Activated CD8-positive, alpha-beta memory T cell treated with anti-CD3 and anti-CD28 coated beads for 48 hours (primary cell): ENCODE measurements at places on chromosomes 2 and 18.

- DNase-seq = no peak
Observed at GRCh38 chr18:1708006-1708405, 803.3 kb downstream of the ADCYAP1 start.

- no peak for DNase-seq
Observed at GRCh38 chr2:101364878-101365277, 22.4 kb downstream of the CREG2 start.

DNA sequence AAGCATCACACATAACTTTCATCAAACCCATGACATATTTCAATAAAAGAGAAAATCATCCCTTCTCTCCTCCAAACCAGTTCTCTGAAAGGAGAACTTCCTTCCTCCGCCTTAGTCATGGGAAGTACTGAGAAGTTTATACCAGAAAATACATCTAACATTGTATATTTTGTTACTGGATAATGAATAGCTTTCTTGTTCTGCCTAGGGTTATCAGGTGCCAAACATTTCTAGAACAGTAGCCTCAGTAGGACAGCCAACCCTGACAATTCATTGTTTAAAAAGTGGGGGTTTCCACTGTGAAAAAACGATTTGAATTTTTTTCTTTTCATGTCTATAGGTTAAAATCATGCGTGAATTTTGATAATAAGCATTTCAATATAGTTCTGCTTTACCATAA lies 16.0 kb upstream of the DAW1 start:
- no peak for DNase-seq

DNA sequence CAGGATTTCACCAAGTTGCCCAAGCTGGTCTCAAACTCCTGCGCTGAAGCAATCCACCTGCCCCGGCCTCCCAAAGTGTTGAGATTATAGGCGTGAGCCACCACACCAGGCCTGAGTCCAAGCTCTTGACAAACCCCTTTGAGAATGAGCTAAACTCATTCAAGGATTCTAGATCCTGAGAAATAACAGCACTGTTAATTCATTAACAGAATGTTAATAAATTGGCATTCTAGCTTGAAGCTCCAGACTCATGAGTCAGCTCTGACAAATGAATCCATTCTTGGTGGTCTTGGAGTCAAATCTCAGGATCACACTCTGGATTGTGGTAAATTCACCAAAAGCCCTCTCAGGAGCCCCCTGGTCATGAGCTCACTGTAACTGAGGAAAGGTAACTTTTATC lies 1.8 kb downstream of the NARS1 start:
- DNase-seq = no peak

- no peak for DNase-seq
Observed at GRCh38 chr2:44706681-44707553, 234.6 kb upstream of the SIX3 start.

- no peak for DNase-seq
Observed at GRCh38 chr2:104043864-104044263, 810.1 kb upstream of the POU3F3 start.

GRCh38 chr2:218569038-218569431 lies 396 bp downstream of the CNOT9 start:
- DNase-seq = peak; percentile 41

DNA sequence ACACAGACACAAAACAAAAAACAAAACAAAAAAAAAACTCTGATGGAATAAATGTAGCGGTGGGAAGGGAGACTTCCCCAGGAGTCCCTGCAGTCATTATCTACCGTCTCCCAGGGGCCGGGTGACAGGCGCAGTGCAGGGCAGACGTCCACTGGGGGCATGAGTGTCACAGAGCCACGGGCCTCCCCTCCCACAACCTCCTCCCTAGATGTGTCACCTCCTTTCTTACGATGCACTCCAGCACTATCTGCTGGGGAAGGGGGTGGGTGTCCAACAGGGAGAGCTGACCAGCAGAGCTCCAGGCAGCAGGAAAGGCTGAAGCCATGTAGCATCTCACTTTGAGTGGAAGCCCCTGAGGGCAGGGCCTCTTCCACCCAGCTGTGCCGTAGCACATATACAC lies 84.5 kb downstream of the LONRF2 start:
- DNase-seq = no peak

DNA sequence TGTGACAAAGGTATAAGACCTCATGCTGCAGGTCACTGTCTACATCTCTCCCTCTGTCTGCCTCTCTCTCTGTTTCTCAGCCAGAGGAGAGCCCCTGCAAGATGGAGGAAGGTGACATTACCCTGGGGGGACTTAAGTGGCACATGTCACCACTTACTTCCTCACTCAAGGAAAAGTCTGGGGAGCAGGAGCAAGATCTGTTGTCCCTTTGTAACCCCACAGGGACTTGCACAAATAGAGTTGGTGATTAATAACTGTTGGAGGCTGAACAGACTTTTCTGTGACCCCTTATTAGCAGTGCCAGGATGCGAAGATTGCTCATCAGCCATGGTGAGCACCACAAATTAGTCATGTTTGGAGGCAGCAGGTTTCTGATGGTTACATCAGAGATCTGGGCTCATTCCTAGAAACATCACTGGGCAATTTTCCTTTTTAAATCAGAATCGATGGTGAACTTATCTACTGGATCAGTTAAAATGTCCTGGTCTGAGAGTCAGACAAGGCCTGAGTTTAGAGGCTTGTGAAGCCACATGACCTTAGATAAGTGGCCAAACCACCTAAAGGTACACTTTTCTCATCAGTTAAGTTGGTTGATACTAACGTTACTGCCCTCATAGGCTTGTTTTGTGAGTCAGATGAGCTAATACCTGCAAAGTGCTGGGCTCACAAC lies 81.2 kb upstream of the LTBP1 start:
- DNase-seq = no peak

DNA sequence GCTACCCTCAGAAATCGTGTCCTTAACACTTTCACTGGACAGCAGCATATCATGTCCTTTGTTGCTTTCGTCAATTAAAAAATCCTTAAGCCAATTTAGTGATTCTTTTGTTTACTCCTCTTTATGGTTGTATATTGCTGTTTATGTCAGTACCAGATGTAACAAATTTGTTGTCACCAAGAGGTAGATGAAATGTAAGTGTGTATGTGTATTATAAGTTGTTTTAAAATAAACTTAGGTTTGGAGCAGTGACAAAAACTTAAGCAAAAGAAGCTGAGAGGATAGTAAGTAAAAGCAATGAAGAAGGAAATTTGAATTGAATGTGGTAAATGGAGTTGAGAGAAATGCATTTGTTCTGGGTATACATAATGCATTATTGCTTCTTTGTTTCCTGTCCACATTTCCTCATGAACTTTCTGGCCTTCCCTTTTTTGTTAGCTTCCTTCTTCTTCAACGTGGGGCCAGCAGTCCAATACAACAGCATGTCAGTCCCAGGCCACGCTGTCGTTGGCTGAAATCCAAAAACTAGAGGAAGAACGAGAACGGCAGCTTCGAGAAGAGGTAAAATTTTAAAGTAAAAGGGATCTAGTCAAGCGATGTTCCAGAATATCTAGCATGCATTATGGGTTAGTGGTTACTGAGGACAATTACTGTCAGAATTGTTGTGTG lies 30.5 kb upstream of the SNORC start:
- no peak for DNase-seq

DNA sequence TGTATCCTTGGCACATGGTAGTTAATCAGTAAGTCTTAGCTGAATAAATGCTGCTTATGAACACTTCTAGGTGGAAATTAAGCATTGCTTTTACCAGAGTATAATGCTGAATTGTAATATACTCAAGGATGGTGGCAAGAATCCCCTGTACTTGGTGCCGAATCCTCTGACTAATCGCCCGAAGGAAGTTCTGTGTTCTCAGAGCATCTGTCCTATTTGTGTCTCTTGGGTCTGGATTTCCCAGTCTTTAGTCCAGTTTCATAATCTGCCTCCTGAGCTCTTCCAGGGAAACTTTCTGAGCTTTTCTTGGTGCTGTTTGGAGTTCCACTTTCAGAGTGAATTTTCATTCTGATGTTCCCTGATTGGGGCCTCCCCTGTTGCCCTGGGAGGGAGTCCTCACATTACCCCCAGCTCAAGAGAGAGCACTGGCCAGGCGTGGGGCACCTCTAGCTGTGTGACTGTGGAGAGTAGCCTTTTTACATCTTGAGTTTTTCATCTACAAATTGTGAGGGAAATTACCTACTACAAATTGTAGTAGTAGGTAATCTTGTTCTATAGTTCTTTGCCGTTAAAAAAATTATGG lies 144.9 kb downstream of the LTBP1 start:
- no peak for DNase-seq

DNA sequence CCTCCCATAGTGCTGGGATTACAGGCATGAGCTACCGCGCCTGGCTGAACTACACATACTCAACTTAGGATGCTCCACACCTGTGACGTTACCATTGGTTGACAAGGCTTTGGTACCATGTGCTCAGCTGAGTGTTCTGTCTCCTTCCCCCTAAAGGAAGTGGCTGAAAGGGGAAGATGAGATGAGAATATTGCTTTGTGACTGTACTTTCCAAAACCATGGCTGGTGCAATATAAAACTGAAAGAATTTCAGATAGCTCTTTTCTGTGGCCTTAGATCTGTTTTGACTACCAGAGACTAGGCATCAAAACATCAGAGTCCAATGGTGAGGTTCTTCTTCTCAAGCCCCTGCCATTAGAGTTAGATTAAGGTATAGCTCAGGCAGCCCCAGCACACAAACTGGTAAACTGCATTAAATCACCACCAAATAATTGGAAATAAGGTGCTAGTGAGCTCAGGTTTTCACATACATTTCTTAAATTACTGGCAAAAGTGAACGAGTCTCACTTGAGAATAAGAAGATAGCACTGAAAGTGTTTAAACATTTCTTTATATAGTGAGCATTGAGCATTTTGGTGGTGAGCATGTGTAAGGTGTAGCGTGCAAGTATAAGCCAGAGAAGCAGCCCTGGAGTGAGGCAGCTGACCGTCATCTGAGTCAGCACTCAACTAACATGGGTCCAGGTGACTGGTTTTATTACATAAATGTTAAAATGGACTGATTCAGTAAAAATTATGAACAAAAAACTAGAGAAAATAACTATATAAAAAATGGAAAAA lies 113.5 kb upstream of the FZD5 start:
- no peak for DNase-seq

DNA sequence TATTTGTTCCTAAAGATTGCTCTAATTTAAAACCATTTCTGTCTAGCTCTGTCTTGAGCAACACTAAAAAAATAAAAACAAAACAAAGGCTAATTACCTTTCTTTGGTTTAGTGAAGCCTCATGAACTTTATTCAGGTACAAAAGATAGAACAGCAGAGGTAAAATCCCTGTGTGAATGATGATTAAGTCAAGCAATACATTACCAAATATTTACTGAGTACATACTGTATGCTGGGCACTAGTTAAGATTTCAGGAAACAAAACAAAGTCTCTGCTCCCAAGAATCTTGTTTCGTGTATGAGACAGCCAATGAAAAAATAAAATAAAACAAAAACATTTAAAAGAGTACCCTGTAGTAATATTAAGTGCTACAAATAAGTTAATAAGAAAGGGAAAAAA lies 257.5 kb downstream of the RND3 start:
- DNase-seq = no peak

GRCh38 chr2:98445177-98445682 lies 572 bp downstream of the INPP4A start:
- no peak for DNase-seq

DNA sequence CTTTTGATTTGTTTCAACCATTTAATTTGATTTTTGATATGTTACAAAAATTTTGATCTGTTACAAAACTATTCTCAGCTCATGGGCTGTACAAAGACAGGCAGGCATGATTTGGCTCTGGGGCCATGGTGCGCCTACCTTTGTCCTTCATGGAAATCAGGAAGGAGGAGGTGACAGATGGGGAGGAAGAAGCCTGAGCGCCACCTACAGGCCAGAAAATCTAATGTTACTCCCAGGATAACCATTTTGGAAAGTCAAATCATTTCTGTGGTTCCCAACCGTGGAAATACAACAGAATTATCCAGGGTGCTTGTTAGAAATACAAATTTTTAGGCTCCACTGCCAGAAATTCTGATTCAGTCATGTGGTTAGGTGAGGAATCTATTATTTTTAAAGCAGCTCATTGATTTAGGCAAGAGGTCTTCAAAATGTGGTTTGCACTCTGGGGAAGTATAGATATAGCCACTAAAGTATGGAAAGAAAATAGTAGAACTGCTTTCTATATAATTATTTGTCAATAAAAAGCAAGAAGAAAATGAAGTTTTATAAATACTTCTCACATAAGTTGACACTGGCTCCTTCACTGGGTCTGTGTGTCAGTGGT lies 93.9 kb downstream of the EVA1A start:
- DNase-seq = no peak

GRCh38 chr2:100429726-100430125 lies 12.3 kb upstream of the CHST10 start:
- DNase-seq = no peak

GRCh38 chr2:128513961-128514283 lies 195.3 kb upstream of the HS6ST1 start:
- DNase-seq = no peak

- DNase-seq = no peak
Observed at GRCh38 chr18:60684843-60685513, 312.4 kb upstream of the MC4R start.

GRCh38 chr18:2939317-2939716 lies 73.6 kb downstream of the LPIN2 start:
- DNase-seq = no peak

GRCh38 chr18:76369791-76370190 lies 125.3 kb downstream of the ZNF516 start:
- DNase-seq = no peak

DNA sequence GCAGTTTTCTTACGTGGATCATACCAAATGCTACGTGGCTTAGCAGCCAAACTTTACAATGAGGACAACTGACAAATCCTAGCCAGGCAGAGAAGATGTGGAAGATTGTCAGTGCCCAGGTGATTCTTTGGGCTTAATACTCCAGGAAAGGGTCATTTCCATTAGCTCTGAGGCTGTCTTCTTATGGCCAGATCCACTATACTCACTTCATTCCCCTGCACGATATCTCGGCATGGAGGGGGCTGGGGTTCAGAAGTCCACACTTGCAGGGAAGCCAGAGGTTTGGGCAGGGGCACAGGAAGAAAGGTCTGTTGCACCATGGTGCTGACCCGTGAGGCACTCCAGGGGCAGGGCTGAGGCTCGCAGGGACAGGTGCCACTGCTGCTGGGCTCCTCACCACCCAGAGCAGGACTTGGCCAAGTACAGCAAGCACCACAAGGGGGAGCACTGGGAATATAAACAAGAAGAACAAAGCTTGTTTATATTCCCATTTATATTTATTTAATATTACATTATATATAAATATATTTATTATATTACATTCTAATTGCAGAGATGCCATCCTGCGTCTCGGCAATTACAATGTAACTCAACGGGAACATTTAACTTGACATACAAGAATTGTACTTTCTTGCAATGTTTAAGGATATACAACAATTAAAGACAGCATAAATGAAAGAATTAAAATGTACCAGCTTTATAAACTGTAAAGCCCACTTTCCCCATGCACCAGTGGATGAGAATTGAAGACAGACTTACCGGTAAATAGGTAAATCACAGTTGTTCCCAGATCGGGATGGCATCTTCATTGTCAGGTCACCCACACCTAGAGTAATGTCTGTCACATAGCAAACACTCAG lies 27.2 kb downstream of the CLUL1 start:
- peak; percentile 20 for DNase-seq

- DNase-seq = no peak
Observed at GRCh38 chr2:240390091-240391073, 45.1 kb upstream of the GPC1 start.

- DNase-seq = no peak
Observed at GRCh38 chr2:126754240-126755004, 98.5 kb downstream of the GYPC start.
